ENCODE measurements at places on chromosomes 1 and 21.

GRCh38 chr1:9417695-9418094 lies 121.6 kb upstream of the SLC25A33 start:
- DNase-seq: no peak

GRCh38 chr1:24751833-24752232 lies 6.6 kb downstream of the CLIC4 start:
- no peak for DNase-seq

DNA sequence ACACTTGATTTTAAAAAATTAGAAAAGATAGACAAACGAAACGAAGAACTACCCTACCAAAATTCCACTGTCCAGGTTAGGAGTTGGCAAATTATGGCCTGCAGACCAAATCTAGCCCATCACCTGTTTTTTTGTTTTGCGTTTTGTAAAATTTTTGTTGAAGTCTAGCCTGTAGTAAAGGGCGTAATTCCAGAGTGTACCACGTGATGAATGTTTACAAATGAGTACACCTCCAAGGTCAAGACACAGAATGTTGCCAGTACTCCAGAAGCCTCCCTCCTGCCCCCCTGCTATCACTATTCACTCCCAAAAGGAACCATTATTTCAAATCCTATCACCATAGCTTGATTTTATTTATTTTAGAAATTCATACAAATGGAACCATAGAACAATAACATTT lies 17.1 kb upstream of the PODN start:
- no peak for DNase-seq

- no peak for DNase-seq
These were observed at the start of gene MSH4 for GRCh38 chr1:75796376-75797272. TSS of gene MSH4 (plus strand) at chr1:75796882. CDS start at chr1:75796986, 104 bp downstream.

- no peak for DNase-seq
These were observed 216.0 kb downstream of the S1PR1 start for GRCh38 chr1:101452825-101453224.

GRCh38 chr1:66335859-66336640 lies 197.9 kb upstream of the SGIP1 start:
- DNase-seq: no peak

GRCh38 chr1:159441360-159441759 lies 1.8 kb downstream of the OR10J1 start:
- DNase-seq: no peak

DNA sequence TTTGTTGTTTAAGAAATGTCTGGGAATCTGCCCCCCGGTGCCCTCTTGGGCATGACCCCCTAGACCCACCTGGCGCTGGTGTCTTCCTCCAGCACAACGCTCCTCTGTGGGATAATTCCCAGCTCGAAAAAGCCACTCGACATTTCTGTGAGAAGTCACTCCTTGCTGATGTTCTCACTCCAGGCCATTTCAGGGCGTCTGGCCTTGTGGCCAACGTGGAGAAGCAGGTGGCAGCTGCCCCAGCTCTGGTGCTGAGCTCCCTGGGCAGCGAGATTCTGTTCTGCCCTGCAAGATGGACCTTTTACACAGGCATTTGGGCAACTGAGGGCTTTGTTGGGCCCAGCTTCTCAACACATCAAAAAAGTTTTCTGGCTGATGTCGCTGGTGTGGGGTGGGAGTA lies 147.7 kb upstream of the WNT4 start:
- DNase-seq: no peak

DNA sequence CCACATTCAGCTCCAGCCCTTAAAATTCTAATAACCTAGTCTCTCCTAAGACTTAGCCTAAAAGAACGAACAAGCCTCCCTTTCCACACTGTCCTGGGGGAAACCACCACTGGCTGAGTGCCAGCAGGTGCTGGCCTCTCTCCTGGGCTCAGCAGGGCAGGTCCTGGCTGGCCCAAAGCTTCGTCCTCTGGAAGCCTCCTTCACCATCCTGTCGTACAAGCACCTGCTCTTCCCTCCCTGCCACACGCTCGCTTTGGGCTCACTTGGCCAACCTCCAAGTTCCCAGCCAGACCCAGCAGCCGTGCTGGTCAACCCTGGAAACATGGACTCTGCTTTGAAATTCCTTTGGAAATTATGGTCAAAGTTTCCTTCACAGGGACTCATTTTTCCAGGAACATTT lies 58.2 kb upstream of the SLC25A33 start:
- no peak for DNase-seq

DNA sequence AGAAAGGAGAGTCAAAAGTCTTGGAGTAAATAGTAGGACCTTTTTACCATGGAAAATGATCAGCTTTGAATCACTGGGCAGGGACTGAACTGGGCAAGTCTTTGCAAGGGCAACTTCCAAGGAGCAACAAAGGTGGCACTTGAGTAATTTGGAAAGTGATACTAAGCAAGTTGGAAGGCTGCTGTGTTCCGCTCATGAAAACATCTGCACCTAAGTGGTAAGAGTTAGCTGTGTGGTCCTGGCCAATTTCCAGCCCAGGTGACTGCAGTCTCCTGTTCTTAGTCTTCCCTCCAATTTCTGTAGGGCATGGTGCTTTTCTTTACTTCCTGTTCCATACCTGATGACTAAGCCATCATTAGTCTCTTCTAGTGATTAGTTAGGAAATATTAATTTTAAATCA lies 35.5 kb upstream of the PRDM2 start:
- DNase-seq: no peak

GRCh38 chr1:224333939-224334786 lies 4.2 kb upstream of the NVL start:
- DNase-seq: no peak

DNA sequence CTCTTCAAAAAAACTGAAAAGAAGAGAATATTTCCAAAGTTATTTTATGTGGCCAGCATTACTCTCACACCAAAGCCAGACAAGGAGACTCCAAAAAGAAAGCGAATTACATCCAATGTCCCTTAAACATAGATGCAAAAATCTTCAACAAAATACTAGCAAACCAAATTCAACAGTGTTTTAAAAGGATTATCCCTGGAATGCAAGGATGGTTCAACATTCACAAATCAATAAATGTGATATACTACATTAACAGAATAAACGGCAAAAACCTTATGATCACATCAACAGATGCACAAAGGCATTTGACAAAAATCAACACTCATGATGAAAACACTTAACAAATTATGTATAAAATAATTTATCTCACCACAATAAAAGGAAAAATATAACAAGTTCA lies 207.8 kb downstream of the DENND1B start:
- no peak for DNase-seq

DNA sequence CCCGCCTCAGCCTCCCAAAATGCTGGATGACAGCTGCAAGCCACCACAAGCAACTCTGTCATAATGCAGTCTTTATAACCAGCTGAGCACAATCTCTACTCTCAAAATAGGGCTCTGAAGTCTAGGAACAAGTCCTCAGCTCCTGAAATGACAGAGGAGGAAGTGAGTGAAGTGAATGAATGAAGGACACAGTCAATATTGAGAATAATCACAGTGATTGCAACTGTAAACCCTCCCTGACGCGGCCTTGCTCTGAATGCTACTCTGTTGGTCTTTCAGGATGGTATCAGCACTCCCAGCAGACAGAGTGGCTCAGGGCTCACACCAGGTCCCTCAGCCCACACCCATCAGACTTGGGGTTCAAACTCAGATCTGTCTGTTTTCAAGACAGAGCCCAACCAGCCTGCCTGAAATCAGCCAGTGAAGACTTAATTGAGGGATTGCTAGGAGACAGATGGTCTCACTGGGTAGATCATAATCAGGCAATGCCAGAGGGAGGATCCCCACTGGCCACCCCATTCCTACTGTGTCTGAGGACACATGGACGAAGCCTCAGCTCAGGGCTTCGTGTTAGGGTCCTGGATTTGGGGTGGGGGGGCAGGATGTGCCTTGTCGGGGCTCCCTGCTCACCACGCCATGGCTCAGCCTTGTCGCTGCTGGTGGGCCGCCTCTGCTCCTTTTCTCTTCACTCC lies 20.9 kb downstream of the RNF187 start:
- no peak for DNase-seq

DNA sequence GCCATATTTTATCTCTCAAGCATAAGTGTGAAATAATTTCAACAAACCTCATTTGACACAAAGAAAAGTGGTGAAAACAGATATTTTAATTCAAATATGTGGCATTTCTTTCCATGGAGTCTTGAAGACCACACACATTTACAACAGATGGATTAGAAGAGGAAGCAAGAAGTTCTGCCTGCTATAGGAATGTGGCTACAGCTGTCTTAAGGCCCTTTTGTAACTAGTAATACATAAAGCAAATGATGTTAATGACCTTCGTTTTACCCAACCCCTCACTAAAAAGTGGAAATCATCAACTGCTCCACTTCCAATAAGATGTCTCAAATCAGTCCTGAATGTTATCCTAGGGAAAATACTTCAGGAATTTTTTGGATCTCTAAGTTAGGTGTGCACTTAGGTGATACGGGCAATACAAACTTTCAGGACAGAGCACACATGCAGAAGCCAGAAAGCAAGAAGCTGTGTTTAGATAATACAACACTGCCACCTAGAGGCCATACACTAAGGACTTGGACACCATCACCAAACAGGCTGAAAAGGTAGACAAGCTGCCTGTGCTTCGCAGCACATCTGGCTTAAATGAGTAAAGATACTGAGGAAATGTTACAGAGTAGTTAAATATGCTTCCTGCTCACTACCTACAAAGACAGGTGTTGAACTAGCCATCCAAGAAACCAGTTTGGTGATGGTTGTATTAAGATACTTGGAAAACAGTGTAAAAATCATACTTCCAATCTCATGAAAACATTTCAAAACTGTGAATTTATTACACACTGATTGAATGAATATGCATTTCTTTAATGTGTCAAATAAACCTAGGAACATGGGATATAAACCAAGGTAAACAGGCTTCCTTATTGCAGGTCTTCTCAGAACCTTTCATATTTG lies 24.4 kb downstream of the RRAGC start:
- DNase-seq: peak; percentile 54

DNA sequence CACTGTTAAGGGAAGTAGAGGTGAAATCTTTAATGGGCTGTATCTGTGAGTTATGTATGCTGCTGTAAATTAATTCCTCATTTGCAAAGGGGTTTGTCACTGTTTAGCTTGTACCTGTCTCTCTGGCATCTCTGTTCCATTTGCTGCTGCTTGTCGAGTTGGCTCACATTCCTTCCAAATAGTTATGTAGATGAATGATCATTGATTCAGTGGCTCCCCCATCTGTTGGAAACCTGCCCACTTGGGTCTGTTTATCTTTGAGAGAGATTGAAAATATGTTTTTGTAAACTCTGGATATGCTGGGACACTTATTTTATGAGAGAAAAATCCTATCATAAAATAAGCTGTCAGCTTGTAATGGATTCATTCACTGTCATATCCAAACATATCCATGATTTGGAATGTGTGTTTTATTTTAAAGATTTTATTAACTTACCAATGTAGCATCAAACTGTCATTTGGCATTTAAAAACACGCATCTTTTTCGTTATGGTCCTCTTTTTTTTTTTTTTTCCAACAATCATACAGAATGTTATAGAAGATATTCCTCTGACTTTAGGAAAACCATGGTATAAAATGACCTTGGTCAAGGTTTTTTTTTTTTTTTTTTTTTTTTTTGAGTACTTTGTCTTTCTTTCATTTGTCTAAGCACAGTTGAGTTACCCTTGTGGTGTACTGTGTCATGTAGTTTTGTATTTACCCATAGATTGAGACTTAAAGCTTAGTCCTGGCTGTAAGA lies 3.5 kb downstream of the RYR2 start:
- DNase-seq: no peak

DNA sequence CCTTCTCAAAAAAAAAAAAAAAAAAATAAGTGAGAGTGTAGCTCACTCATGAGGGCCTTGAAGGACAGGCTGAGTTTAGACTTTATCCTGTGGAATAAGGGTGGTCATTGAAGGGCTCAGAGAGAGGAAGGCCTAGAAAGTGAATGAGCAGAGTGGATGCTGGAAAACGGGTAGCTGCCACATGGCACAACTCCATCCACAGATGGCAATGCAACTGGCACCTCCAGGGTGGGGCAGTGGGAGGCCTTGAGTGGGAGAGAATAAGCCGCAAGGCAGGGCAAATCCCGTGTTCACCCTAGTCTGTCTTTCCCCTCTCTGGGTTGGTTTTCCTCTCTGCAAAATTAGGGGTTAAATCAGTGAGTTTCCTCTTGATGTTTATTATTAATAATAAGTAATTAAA lies 3.1 kb downstream of the TNNI1 start:
- DNase-seq: no peak

DNA sequence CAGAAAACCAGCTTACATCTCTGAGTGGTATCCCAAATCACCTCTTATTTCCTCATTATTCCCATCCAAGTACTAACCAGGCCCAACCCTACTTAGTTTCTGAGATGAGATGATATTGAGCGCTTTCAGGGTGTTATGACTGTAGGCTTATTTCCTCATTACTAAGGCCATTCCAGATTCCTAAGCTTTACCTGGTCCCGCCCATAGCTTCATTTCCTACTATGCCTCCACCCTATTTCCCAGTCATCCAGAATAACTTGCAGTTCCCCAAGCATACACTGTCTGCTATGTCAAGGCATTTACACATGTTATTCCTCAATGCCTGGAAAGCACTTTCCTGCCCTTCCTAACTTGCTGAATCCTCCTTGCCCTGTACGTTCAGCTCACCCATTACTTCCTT lies 79.3 kb upstream of the SPAG17 start:
- no peak for DNase-seq

DNA sequence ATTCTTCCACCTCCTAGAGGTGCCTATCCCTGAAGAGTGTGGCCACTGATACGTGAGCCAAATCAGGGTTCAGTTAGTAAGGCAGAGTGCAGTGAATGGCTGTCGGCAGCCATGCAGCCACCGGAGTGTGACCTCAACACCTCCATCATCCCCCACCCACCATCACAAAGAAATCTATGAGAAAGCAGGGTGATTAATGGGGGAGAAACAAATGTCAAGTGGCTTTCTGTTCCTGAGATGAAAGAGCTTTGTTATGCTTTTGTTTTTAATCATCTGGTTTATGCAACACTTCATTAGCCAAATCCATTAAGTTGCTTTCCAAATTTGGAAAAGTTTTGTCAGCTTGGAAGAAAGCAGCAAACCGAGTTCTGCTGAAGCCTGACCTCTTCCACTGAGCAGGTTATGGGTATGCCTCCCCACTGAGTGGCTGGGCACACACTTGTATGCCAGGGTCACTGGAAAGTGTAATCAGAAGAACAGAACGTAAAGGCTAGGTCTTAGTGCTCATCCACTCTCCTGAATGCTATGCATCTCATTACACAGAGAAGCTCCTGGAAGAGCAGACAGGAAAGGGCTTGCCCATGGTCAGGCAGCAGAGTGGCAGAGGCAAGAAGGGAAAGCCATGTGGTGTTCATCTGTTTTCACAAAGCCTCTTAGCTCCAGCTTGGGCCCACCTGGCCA lies 57.1 kb upstream of the ATP1B1 start:
- DNase-seq: no peak

GRCh38 chr1:36675106-36675505 lies 192.4 kb upstream of the CSF3R start:
- no peak for DNase-seq

- no peak for DNase-seq
These were observed 32.3 kb downstream of the BCAS2 start for GRCh38 chr1:114549137-114549536.
